ENCODE measurements at places on chromosomes 11 and 22. TPM values are rescaled to one million over a fixed set of nuclear protein-coding genes. Genes with fewer than 3 reads are reported as not detected.

DNA sequence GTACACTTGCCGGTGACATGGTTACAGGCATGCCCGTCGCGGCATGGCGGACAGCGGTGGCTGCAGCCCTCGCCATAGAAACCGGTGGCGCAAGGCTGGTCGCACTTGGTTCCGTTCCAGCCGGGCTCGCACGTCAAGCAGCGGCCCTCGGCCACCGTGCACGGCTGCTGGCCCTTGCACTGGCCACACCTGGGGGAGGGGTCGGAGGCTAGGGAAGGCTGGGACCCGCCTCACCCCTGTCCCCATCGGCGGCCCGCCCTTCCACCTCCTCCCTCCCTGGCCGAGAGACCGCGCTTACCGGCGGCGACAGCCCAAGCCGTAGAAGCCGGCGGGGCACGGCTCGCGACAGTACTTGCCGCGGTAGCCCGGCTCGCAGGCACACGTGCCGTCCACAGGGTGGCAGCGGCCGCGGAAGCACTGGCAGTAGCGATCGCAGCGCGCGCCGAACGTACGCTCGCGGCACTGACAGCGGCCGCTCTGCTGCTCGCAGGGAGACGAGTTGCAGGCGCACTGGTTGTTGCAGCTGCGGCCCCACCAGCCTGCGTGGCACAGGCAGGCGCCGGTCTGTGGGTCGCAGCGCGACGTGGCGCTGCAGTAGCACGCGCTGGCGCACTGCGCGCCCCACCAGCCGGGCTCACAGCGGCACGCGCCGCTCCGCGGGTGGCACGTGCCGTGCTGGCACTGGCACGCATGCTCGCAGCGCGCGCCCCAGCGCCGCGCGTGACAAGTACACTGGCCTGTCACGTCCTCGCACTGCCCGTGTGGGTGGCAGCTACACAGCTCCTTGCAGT, 6.7 kb downstream of the SCARF2 start:
- H3K27ac ChIP-seq, result no peak overlapping the region
- H3K4me1 ChIP-seq, result peaks cover 28% of the 10 kb centered on the region
- H3K4me3 ChIP-seq, result no peak overlapping the region
- DNase-seq, result no peak

DNA sequence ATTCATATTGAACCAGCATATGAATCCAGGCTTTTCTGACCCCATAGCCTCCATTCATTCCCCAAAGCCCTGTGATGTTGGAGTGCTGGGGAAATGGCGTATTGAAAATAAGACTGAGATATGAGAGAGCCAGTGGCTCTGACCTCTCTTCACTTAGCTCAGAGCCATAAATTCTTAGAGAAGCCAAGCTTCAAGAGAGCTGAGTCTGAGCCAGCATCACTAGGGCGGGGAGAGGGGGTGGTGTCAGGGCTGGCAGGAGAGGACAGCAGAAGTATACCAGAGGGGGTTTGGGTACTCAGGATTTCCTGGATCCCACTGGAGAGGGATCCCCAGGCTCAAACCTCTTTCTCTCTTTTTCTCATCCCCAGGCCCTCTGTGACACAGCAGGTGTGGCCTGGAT, 16.7 kb upstream of the MOGAT2 start:
- no peaks in the 10 kb centered on the region for H3K27me3 ChIP-seq
- H3K36me3 ChIP-seq, result no peaks in the 10 kb centered on the region
- DNase-seq, result no peak
- peaks cover 17% of the 10 kb centered on the region for H3K4me1 ChIP-seq
- no peak overlapping the region for H3K27ac ChIP-seq

GRCh38 chr11:61784506-61784805, 7.9 kb downstream of the TMEM258 start:
- no peak overlapping the region for H3K4me3 ChIP-seq
- peaks cover 28% of the 10 kb centered on the region for H3K36me3 ChIP-seq
- DNase-seq, result no peak
- H3K27me3 ChIP-seq, result no peaks in the 10 kb centered on the region
- peaks cover 6% of the 10 kb centered on the region for H3K4me1 ChIP-seq

DNA sequence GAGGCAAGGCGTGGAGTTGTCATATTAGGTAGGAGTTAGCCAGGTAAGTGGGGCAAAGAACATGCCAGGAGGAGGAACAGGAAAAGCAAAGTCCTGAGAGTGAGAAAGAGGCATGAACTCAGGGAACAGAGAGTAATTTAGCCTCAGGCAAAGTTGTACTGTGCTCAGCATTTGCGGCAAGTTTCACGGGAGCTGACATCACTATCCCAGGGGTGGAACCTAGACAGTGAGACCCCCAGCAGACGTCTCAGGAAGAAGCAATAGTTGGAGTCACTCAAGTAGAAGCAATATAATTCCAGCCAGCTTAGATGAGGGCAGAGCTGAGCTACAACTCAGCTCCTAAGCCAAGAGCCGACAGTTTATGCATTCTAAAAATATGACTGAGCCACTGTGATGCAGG, 426.0 kb upstream of the ISX start:
- H3K27ac ChIP-seq, result no peak overlapping the region
- no peaks in the 10 kb centered on the region for H3K36me3 ChIP-seq
- DNase-seq, result no peak
- H3K27me3 ChIP-seq, result peaks cover 4% of the 10 kb centered on the region
- no peaks in the 10 kb centered on the region for H3K4me1 ChIP-seq
- no peak overlapping the region for H3K4me3 ChIP-seq

DNA sequence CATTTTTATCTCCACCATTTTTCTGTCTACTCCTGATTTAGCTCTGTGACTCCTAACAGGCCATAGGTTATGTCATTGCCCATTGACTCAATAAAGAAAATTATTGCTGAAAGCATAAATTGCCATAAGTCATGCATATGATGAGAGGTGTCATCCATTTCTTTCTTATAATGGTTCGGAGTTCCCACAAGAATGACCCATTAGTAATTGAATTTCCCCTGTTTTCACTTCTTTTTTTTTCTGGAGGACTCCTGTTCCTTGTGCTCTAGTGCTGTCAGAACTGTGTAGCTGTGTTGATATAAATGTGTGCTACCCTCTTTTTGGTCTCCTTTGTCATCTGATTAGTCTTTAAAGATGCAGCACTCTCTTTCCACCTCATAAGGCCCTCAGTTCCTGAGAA, 22.9 kb upstream of the CARD18 start:
- no peaks in the 10 kb centered on the region for H3K36me3 ChIP-seq
- no peak overlapping the region for H3K4me3 ChIP-seq
- DNase-seq, result no peak
- no peak overlapping the region for H3K27ac ChIP-seq
- H3K4me1 ChIP-seq, result no peaks in the 10 kb centered on the region

DNA sequence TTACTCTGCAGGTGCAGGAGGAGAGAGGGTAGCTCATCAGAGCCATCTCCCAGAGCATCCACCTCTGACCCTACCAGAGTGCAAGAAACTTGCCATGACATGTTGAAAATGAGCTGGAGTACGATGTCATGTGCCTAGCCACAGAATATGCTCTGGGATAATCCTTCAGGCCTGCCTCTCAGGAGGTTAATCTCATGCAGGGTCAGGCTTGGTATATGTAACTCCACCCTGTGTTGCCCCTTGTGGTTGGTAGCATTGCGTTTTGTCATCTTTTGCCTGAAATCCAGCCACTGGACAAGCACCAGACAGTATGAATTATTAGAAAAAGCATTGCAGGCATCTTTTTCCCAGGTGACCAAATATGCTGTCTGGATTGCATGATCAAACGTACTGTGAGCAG, 36.2 kb downstream of the CNTF start:
- no peak overlapping the region for H3K4me3 ChIP-seq
- H3K36me3 ChIP-seq, result no peaks in the 10 kb centered on the region
- DNase-seq, result no peak
- peaks cover 9% of the 10 kb centered on the region for H3K4me1 ChIP-seq
- no peak overlapping the region for H3K27ac ChIP-seq

DNA sequence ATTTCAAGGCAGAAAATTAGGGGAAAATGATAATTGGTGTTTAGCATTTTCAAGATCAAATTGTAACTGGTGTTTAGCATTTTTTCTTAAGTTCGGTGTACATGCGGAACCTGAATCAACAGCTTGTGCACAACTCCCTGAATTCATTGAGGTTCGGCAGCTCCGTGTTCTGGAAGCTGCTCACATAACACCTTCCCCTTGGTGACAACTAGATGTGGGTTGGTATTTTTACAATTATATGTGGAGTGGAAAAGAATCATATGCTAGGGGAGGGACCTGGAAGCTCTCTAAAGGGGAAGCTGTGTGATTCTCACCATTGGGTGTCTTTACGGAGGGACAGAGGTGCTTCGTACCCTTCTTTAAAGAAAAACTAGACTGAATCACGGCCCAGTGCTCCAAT, 199.0 kb upstream of the MTNR1B start:
- no peaks in the 10 kb centered on the region for H3K27me3 ChIP-seq
- no peak overlapping the region for H3K4me3 ChIP-seq
- H3K27ac ChIP-seq, result no peak overlapping the region
- H3K36me3 ChIP-seq, result no peaks in the 10 kb centered on the region
- DNase-seq, result no peak
- H3K4me1 ChIP-seq, result no peaks in the 10 kb centered on the region

- peaks cover 19% of the 10 kb centered on the region for H3K4me1 ChIP-seq
- H3K27ac ChIP-seq, result no peak overlapping the region
- no peak overlapping the region for H3K4me3 ChIP-seq
- H3K27me3 ChIP-seq, result peaks cover 15% of the 10 kb centered on the region
- no peak for DNase-seq
- no peaks in the 10 kb centered on the region for H3K36me3 ChIP-seq
These were observed 24.0 kb downstream of the TBX1 start for GRCh38 chr22:19784384-19785175.

GRCh38 chr11:60880643-60881282, 13.4 kb downstream of the ZP1 start:
- H3K36me3 ChIP-seq, result no peaks in the 10 kb centered on the region
- DNase-seq, result peak; percentile 96

DNA sequence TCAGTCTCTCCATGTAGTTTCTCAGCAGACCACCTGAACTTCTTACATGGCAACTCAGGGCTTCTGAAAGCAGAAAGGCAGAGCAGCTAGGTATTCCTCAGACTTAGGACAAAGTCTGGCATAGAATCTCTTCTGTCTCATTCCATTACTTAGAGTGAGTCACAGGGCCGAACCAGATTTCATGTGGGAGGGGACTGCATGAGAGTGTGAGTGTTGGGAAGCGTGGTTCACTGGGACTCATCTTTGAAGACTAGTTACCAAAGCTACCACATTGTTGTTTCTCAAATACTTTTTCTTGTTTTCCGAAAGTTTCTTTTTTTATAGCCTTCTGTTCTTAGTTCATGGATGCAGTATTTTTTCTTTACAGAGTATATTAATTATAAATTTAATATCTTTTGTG, 36.1 kb upstream of the SCN3B start:
- H3K4me3 ChIP-seq, result no peak overlapping the region
- no peak overlapping the region for H3K27ac ChIP-seq
- H3K4me1 ChIP-seq, result no peaks in the 10 kb centered on the region
- 0 out of 3 replicates have a peak, but pooled peaks cover 8% of the 10 kb centered on the region for H3K27me3 ChIP-seq
- no peaks in the 10 kb centered on the region for H3K36me3 ChIP-seq
- DNase-seq, result no peak

DNA sequence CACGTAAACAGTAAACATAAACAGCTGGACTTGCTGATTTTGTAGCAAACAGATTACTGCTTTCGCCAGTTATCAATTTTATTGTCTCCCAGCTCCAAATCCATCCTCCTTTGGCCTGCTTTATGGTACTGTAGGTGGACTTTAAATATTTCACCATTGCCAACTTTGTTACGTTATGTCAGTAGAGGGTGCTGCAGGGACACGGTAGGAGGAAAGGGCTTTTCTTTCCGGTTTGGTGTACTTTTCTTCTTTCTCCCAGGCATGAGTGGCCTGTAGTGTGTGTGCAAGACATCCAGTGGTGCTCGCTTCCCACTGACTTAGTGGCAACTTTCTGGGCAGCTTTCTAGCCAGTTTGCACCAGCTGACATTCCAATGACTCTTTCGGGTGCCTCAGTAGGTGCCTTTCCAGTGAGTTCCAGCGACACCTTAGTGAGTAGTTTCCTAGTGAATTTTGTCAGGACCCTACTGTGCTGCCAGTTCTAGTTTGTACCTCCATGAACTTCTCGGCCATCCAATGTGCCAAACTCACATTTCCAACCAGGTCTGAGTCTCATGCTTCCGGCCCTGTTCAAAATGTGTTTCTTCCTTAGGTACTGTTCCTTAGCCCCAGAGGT, 267.6 kb upstream of the TENM4 start:
- no peaks in the 10 kb centered on the region for H3K36me3 ChIP-seq
- H3K4me1 ChIP-seq, result no peaks in the 10 kb centered on the region
- no peaks in the 10 kb centered on the region for H3K27me3 ChIP-seq
- no peak overlapping the region for H3K27ac ChIP-seq
- peak; percentile 53 for DNase-seq
- no peak overlapping the region for H3K4me3 ChIP-seq

DNA sequence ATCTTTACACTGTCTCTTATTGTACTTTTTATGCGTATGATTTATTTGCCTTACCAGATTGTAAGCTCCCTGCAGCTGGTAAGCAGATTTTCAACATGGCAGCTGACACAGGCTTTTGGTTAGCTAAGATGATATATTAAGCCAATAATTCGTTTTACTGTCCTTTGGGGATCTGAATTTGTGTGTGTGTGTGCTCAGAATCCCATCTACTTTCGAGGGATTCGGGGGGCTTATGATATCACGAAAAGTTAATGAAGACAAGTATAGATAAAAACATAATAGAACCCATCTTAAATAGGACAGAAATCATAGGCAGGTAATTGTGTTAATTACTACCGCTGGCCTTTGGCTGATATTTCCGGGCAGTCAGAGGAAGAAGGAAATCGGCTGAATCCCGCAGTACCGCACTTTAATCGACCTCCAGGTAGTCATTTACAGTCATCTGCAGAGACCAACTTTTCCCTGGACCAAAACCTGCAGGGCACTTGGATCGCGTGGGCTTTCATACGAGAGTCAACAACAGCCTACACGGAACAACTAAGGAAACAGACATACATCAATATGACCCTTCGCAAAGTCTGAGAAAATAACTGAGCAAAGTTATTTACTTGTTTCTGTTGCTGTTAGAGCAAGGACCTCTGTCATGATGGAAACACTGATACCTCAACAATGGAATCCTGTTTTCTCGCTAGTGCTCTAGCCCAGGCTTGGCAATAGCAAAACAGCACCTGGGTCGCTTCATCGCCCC, 802 bp downstream of the KBTBD3 start:
- H3K4me3 ChIP-seq, result peak overlapping the region; percentile 82
- DNase-seq, result no peak
- H3K4me1 ChIP-seq, result peaks cover 37% of the 10 kb centered on the region
- H3K27me3 ChIP-seq, result no peaks in the 10 kb centered on the region
- H3K27ac ChIP-seq, result peak overlapping the region; percentile 67

- H3K27ac ChIP-seq, result no peak overlapping the region
- no peaks in the 10 kb centered on the region for H3K36me3 ChIP-seq
- H3K4me3 ChIP-seq, result no peak overlapping the region
- no peaks in the 10 kb centered on the region for H3K27me3 ChIP-seq
- no peak for DNase-seq
- H3K4me1 ChIP-seq, result no peaks in the 10 kb centered on the region
These were observed 16.7 kb downstream of the ACRV1 start for GRCh38 chr11:125663910-125664309.

SOX6 gene
- 11.1 TPM for total RNA-seq

OR8G1 gene
- total RNA-seq, result not detected

VWA5A gene
- total RNA-seq, result 1.4 TPM

PTS gene
- total RNA-seq, result 46.8 TPM

KCNK4 gene
- not detected for total RNA-seq

MUC5B gene
- not detected for total RNA-seq

All from HepG2 (cell line).